ENCODE measurements at places on chromosomes 7 and 10. TPM values are rescaled to one million over a fixed set of nuclear protein-coding genes. Genes with fewer than 3 reads are reported as not detected.

Gene LIPJ
- 0.16 TPM for total RNA-seq

Gene CLCN1
- not detected for total RNA-seq

Gene OR9A2
- total RNA-seq = not detected

Gene TDRD1
- total RNA-seq = not detected

Gene PPP1R9A
- total RNA-seq = 0.60 TPM

Gene C7orf57
- not detected for total RNA-seq

Gene ITGA8
- under 0.01 TPM for total RNA-seq

Gene CCDC172
- not detected for total RNA-seq

Gene MRC1
- total RNA-seq = not detected

Gene CYP3A4
- not detected for total RNA-seq

Gene NEUROG3
- total RNA-seq = not detected

Gene TMEM176A
- total RNA-seq = not detected

Gene EBLN1
- total RNA-seq = not detected

Gene DNAJB9
- 28.4 TPM for total RNA-seq

Gene CELF2
- 4.4 TPM for total RNA-seq

Gene RBP4
- total RNA-seq = not detected

Gene ACSL5
- total RNA-seq = 3.3 TPM

Gene TFEC
- 0.16 TPM for total RNA-seq

Gene ZPBP
- not detected for total RNA-seq

Gene IDE
- 19.2 TPM for total RNA-seq

Gene NUTM2E
- total RNA-seq = not detected

Gene C10orf143
- total RNA-seq = 1.0 TPM

Gene LIPA
- 37.8 TPM for total RNA-seq

Gene STEAP1B
- 21.0 TPM for total RNA-seq

Gene STRIP2
- total RNA-seq = 0.77 TPM

Gene MCM10
- 0.34 TPM for total RNA-seq

Gene TMEM213
- total RNA-seq = not detected

Gene SPDYE5
- not detected for total RNA-seq

Gene ANKRD7
- 1.6 TPM for total RNA-seq

Gene CAMK1D
- 0.94 TPM for total RNA-seq

Gene MCU
- total RNA-seq = 41.0 TPM

Gene PRLHR
- not detected for total RNA-seq

Gene GBX1
- not detected for total RNA-seq

Gene EGR2
- total RNA-seq = not detected

Gene OR6V1
- not detected for total RNA-seq

Gene BMPER
- 7.4 TPM for total RNA-seq

Gene C10orf105
- total RNA-seq = under 0.01 TPM

Gene GIMAP7
- not detected for total RNA-seq
